ENCODE measurements at places on chromosomes 2 and 18.

DNA sequence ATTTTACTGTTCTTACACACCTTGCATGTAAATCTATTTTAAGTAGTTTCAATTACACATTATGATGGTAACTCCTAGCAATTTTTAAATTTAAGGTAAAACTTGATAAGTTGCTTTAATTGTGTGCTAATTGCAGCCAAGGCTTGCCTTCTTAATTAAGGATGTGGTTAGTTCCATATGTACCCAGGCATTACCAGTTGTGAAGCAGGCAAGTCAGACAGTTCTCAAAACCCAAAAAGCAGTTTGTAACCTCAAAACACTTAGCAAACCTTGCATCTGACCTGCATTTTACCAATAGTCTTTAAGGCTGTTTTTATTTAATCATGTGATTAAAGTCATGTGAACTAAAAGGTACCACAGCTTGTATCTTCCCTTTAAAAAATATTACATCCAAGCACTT is 1159.4 kb downstream of the DSC3 start:
- no peak for DNase-seq

GRCh38 chr2:215441560-215442400 is 5.9 kb upstream of the FN1 start:
- no peak for DNase-seq

DNA sequence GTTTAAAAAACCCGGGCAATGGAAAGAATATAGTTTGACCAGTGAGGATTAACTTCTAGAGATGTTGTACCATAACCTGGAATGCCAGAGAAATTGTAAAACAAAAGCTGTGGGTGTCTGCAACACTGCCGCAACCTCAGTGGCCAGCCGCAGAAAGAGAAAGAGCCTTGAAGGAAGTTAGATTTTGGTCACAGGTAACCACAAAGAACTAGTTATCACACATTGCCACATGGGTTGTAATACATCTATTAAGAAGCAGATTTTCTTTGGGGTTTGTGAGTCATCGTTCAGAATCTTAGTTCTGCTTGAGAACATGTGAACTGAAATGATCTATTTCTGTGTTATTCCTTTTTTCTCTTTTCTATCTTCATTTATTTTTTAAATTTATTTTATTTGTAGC is 222.9 kb upstream of the AGAP1 start:
- DNase-seq: peak; percentile 18

- no peak for DNase-seq
Observed at GRCh38 chr2:174174741-174175140, 73.6 kb downstream of the OLA1 start.

DNA sequence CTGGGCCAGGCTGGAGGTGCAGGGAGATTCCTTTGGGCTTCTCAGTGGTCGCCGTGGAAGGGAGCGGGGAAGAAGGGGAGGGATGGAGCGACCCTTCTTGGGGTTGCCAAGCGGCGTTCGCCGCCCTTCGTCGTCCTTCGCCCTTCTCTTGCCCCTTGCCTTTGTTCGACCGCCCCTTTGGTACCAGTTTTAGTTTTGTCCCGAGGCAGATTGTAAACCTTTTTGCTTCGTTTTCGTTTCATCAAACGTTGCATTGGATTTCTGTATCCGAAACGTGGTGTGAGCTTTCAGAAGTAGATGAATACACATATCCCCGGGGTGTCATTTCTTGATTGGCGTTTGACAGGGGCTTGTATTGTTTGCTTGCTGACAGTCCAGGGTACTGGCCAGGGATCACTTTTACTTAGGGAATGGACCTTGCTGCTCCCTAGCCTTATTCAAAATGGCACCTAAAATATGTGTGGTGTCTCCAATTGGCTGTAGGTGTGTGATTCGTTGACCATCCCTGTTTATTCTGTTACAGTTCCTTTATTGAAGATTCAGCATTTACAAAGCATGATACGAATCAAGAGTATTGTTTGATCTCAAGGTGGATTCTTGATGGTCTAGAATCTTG is 788 bp downstream of the USP14 start:
- DNase-seq: peak; percentile 20

GRCh38 chr18:49819823-49820671 is 6.7 kb upstream of the ACAA2 start:
- no peak for DNase-seq

- no peak for DNase-seq
Observed at GRCh38 chr2:132588576-132588975, 81.4 kb downstream of the LYPD1 start.

GRCh38 chr2:86038291-86039081 is 67.2 kb downstream of the POLR1A start:
- no peak for DNase-seq

DNA sequence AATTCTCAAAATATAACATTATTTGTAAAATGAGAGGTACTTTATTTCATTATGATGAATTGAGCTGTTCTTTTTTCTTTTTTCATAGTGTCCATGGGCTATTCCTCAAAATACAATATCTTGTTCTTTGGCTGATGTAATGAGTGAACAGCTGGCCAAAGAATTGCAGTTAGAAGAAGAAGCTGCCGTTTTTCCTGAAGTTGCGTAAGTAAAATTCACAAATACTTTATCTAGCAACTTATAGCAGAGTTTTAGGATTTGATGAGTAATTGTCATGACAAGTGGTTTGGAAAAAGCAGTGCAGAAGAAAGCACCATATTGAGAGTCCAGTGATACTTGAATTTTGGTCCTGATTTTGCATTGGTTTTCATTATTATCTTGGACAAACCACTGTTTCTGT is 9.8 kb downstream of the RIOK3 start:
- no peak for DNase-seq

DNA sequence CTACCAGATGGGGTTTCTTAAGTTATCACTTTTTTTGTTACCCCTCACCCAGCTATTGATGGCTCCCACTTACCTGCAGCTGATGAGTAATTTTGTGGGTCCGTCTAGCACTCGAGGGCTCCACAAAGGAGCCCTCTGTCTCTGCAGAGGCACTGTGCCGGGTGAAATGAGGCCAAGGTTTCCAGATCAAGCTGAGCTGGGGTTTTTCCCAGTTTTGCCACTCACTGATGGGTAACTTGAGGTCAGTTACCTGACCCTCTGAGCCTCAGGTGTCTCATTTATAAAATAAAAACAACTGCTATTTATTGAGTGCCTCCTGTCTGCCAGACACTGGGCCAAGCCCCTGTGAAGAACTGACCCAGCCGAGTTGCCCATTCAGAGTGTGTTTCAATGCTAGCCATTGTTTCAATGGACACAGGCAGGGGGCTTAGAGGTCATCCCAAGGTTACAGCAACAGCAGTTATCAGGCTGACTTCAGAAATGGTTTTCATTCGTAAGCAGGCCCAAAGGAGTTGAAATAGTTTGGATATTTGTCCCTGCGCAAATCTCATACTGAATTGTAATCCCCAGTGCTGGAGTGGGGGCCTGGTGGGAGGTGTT is 192.9 kb downstream of the NCK2 start:
- no peak for DNase-seq

- peak; percentile 35 for DNase-seq
Observed at GRCh38 chr2:157895531-157895930, 19.4 kb upstream of the ACVR1 start.

GRCh38 chr2:31002537-31003150 is 135.6 kb downstream of the GALNT14 start:
- no peak for DNase-seq

- no peak for DNase-seq
Observed at GRCh38 chr2:21427606-21428005, 303.8 kb downstream of the TDRD15 start.

DNA sequence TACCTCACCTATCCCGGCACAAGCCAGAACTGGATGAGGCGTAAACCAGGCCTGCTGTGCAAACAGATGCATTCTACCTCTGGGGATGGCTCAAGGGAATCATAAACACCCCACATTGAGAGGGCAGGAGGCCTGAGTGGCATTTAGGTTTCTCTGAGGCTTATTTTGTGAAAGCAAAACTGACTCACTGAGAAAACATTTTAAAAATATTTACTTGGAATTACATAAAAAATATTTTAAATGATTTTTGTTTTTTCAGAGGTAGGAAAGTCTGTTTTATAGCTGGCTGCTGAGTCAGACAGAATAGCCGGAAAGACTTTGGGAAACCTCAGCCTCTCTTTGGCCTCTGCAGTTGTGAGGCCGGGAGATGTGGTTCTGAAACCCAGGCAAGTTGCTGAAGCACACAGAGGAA is 244.1 kb downstream of the NCKAP5 start:
- DNase-seq: no peak

DNA sequence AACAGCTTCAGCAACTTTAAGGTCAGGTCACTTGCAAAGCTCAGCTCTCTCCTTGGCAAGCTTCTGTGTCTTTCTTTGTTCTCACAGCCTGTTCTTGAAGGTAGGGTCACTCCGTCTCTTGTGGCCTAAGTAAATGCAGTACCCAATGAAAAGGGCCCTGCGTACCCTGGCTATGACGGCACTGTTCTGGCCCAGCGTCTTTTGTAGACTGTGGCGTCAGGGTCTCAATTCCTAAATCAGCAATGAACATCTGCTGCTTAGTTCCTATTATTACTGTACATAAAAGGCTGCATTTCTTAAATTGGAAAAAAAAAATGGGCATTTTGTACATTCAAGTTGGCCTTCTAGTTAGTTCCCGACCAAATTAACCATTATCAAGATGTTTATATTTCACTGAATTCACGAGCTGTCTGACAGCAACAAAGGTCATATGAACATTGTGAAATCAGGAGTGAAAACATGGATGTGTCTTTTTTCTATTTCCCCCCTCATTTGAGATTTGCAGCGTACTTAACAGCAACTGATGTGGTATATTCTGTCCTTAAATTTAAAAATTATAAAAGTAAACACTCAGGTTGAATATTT is 17.0 kb upstream of the MTCL1 start:
- no peak for DNase-seq

- no peak for DNase-seq
Observed at GRCh38 chr2:86211033-86211795, 12.0 kb downstream of the MRPL35 start.

GRCh38 chr2:61707984-61708852 is 145.6 kb downstream of the FAM161A start:
- DNase-seq: peak; percentile 10

GRCh38 chr2:108629417-108629816 is 89.9 kb upstream of the RANBP2 start:
- no peak for DNase-seq

DNA sequence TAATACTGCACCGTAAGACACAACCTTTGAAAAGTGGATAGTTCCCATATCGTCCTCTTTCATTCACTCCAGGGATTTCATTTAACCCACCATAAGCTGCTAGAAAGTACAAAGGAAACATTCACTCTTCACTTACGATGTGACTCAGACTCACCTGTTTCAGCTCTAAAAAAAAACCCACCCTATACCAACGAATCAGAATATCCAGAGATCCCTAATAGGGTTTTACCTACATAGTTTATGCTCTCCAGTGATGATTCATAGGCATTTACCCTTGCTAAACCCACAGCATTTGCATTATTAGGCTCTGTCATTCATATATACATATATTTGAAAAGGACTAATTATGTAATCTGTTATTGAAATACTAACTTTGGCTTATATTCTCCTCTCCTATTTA is 60.2 kb downstream of the PRPF40A start:
- DNase-seq: no peak

GRCh38 chr2:71360434-71360975 is 28.9 kb downstream of the ZNF638 start:
- no peak for DNase-seq

DNA sequence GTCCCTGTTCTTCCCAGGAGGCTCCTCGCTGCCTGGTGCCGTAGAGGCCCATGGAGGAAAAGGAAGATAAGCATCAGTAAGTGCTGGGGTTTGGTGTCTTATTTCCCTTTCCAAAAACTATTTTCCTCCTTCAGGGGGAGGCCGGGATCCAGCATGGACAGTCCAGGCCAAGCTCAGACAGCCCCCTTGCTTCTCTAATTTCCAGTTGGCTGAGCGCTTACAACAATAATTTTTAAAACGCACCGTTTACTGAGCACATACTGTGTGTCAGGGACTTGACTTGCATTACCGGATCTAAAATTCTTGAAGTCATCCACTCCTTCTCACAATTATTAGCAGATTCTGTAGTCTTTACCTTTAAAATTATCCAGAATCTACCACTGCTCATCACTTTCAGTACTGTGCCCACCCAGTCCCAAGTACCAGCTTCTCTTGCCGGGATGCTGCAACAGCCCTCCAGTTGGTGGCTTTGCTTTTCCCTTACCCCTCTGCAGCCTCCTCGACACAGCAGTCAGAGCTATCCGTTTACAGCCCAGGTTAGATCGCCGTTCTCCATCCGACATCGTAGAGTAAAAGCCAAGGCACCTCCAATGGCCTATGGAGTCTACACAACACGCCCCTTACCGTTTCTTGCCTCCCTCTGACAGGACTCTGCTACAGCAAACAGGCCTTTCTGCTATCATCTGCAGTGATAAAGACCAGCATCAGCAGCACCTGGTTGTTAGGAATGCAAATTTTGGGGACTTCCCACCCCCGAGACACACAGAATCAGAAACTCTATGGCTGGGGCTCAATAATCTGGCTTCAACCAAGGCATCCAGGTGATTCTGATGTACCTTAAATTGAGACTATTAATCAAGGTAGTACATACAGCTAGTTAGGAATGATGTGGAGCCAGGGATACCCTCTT is 75.2 kb upstream of the TSPYL6 start:
- DNase-seq: no peak

DNA sequence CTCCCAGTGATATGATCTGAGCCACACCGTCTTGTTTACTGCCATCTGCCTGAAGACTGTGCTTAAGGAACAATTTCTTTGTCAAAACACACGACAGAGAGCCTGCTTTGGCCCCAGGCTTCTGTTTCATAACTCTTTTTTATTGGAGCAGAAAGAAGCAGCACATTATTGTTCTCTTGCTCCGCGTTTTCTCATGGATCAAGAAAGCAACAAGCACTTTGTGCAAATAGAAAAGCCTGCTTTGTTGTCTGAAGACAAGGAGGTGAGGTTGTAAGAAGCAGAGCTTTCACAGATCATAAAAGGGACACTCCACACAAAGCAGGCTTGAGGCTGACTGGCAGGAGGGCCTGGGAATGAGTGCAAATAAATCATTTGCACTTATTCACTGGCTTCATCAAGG is 118.3 kb upstream of the FAM136A start:
- DNase-seq: no peak

GRCh38 chr2:16407358-16407757 is 258.3 kb downstream of the CYRIA start:
- DNase-seq: no peak

- DNase-seq: no peak
Observed at GRCh38 chr2:144097440-144098225, 422.3 kb downstream of the ZEB2 start.

DNA sequence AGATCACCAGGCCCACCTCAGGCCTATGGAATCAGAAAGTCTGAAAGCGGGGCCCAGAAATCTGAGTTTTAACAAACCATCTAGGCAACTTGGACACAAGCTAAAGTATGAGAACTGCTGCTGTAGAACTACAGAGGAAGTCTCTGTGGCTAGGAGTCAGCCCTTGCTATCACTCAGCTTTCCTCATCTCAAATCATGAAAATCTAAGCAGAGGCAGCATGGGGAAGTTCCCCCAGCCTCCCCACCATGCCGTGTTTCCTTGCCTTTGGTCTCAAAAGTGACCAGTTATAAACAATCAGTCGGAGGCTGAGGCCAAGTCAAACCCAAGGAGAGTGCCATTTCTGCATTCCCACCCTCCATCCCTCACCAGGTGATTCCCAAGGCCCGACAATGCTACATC is 404.7 kb downstream of the BCL11A start:
- DNase-seq: no peak

GRCh38 chr18:78903436-78904178 is 76.0 kb upstream of the SALL3 start:
- no peak for DNase-seq

- no peak for DNase-seq
Observed at GRCh38 chr2:239124152-239124899, 276.4 kb downstream of the TWIST2 start.

GRCh38 chr18:3631887-3632286 is 181.9 kb downstream of the TGIF1 start:
- DNase-seq: no peak
